ENCODE measurements at places on chromosomes 12 and 14. TPM values are rescaled to one million over a fixed set of nuclear protein-coding genes. Genes with fewer than 3 reads are reported as not detected.

- peak; percentile 21 for DNase-seq
These were observed 34.7 kb downstream of the MIA2 start for GRCh38 chr14:39268393-39268792.

- DNase-seq, result no peak
These were observed 49.0 kb downstream of the RALGAPA1 start for GRCh38 chr14:35760143-35760542.

- DNase-seq, result peak; percentile 47
These were observed 1.5 kb downstream of the NPAS3 start for GRCh38 chr14:32940066-32940651.

DNA sequence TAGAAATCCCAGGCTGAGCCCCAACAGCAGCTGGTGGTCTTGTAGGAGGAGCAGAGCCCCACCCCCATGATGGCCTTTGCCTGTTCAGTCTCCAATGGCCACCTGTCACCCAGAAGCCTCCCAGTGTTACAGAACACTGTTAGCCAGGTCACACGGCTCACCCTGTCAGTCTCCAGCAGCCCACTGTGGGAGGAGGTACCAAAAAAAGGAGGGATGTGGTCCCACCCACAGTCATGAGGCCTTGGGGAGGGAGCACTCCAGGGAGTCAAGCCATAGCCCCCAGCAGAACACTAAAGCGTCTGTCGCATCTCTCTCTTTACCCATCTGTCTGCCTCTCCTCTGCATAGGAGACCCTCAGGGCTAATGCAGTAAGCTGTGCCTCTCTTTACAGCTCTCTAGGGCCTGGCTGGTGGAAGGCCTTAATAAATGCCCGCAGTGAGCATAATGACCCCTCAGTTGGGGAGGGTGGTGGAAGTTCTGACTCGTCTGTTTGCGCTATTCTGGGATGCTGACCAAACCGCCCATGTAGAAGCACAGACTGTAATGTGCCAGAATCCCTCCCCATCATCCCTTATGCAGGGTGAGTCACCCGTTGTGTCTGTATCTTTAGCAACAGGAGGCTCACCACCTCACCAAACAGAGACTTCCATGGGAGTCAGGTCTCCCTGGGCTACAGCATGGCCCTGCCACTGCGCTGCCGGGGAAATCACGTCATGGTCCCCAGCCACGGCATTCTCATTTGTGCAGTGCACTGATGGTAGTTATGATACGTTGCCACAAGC lies 14.6 kb downstream of the C14orf132 start:
- DNase-seq, result no peak

DNA sequence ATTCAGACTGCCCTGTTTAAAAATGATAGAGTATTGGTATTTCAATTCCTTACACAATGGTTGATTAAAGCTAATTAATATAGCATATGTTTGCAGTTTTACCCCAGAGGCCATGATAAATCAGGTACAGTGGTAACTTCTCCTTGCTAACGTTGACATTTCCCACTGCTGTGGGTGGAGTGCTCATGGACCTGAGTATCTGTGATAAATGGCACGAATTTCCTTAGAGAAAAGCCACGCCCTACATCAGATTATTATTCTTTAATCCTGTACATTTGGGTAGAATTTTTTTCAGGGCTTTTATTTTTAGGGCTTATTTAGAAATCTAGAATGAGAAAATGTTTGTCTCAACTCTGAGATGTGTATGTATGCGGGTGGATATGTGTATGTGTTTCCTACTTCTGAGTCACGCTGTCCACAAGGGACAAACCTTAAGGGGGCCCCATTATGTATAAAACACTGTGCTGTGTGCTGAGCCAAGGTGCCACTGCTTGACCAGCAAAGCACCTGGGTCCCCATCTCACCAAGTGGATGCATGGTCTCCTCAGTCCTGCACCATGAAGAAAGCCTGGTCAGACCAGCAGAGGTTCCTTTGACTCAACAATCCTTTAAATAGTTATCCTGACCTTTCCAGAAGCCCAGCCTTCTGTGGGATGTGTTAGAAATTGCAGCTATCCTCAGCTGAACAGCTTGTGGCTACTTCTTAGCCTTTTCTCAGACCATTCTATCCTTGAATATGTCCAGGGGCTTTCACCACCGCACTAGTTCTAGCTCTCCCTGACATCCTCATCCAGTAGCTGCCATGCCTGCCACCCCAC lies 57.9 kb upstream of the STK38L start:
- no peak for DNase-seq

DNA sequence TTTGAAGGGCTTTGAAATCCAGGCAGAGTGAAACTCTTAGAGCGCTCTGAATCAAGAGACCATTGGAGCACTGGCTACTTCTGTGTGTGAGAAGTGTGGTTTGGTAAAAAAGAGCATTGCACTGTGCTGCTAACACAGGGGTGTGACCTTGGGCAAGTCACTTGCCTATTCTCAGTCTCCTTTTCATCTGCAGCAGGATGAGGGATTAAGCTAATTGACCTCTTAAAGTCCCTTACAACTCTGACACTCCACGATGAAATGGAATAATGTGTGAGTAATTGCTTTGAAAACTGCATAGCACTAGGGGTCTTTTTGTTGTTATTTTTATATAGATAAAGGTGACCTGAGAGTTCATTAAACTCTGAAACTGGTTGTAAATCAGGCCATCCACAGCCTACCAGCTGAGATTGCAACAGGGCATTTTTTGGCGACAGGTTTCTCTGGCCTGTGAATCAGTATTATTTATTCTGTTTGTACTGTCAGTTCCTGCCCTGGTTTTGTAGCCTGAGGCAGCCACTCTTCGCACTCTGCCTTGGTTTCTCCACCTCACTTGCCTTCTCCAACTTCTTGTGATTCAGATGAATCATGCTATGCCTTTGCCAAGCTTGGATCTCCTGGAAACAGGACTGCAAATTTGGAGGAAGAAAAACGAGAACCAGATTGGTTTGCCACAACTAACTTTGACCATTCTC lies 159.9 kb upstream of the PARP11 start:
- no peak for DNase-seq

- no peak for DNase-seq
These were observed 195.2 kb downstream of the RAD51B start for GRCh38 chr14:68014771-68015170.

- no peak for DNase-seq
These were observed 9.1 kb downstream of the PPP2R3C start for GRCh38 chr14:35112641-35113040.

GRCh38 chr14:92728759-92729364 lies 19.6 kb downstream of the LGMN start:
- peak; percentile 24 for DNase-seq

DNA sequence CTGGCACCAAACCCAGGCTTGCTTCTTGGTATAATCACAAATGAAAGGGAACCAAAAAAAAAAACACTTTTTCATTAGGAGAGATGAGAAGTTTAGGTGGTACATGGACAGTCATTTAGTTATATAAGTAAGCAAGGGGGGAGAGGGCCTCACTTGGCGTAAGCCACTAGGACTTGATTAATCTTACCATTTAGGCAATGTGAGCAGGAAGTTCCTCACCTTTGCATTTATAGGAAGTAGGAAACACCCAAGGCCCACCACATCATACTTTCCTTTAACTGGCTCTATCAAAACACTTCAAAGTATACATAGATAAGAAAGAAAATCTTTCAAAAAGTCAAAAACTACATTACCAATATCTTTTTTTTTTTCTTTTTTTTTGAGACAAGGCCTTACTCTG lies 6.7 kb upstream of the RPS6KA5 start:
- DNase-seq, result no peak

- peak; percentile 46 for DNase-seq
These were observed 23.0 kb downstream of the OR10P1 start for GRCh38 chr12:55659486-55660385.

DNA sequence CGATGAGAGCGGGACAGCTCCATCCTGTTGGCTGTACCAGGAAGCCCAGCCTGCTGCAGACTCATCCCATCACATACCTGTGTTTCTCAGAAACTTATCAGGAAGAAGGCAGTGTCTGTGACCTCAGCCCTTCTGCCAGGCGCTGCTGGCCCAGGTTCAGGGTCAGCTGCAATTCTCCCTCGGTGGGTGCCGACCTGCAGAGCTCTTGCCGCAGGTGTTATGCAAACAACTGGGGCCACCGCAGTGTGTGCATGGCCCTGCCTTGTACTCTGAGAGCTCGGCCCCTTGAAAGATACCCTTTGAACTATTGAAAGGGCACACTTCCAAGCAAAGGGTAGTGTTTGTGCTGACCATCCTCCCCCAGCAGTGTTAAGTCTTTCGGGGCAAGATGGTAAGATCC lies 322.2 kb upstream of the DIO3 start:
- DNase-seq, result no peak

GRCh38 chr12:31205054-31205453 lies 120.9 kb downstream of the SINHCAF start:
- DNase-seq, result peak; percentile 50

DNA sequence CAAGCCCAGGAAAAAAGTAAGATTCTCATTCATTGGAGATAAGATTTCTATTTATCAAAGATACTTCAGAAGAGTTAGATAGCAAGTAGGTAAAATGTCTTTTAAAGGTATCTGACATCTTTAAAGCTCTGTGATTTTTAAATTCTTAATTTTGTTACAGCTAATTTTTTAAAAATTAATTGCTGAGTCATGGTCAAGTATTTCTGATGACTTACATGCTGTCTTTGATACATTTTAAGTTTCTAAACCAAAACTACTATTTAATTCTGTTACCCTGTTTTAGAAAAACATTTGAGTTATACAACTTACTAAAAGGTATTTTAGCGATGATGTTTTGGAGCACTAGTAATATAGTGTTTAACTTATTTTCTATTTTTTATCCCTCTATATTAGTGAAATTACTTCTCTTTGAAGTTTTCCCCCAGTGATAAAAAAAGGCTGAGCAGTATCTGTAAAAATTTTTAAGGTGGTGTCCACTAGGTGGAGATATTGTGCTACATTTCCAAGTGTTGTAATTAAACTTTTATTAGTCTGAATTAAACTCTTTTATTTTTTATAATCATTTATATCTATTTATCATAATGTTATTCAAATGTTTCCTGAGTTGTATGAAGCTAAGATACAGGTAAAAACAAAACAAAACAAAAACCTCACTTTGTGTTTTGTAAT lies 11.5 kb downstream of the ALG10 start:
- DNase-seq, result peak; percentile 61

DNA sequence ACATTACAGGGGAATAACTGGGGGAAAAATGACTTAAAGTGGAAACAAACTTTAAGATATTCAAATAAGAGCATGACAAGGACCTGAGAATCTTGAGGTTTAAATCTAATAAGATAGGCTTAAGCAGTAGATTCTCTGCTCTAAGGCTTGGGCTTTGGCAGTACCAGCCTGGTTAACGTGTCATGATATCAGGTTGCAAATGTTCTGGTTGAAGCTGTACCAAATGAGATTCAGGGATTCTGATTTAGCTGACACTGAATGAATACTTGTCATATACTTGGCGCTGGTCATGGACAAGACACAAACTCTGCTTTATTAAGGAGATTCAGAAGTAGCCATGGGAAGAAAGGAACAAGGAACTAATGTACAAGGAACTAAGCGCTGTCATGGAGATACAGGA lies 6.1 kb downstream of the TCP11L2 start:
- no peak for DNase-seq

DNA sequence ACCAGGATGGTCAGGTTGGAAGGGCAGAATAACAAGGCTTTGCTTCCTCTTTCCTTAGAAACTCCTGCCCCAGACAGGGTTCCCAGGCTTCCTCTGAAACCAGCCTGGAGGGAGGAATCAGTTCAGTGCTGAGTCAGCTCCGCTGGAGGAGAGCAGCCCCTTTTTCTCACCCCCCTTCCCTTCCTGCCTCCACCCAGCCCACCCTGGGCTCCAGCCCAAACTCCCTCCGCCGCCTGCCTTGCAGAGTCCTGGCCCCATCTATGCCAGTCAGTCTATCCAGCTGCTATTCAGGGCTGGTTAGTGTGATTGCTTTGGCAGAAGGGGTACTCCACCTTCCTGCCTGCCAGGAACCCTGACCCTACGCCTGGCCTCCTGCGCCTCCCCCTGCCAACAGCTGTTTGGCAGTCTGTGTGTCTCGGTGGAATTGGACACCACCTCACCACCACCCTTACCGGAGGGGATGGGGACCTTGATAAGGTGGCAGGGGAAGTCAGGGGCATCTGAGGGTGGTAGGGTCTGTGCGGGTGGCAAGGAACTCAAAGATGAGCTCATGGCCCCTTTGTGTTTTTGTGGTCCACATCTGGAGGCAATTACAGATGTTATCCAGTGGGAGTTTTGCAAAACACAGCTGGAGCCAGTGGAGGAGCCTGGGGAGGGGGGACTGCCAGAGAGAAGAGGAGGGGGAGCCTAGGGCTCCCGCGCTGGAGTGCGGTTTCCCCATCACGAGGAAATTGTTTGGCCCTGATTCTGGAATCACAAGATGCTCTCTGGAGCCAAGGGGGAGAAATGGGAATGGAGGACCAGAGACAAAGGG lies 12.2 kb downstream of the MMP14 start:
- peak; percentile 78 for DNase-seq

Gene DHRS4
- total RNA-seq, result 42.9 TPM

Gene SIX6
- not detected for total RNA-seq

All from dermis blood vessel endothelial cell (primary cell).